ENCODE measurements at places on chromosomes 5 and 9. TPM values are rescaled to one million over a fixed set of nuclear protein-coding genes. Genes with fewer than 3 reads are reported as not detected.
A peak's percentile ranks its signal among the peaks of the same experiment; 100 is the strongest.

WDR55 gene
- total RNA-seq, result 15.1 TPM

GZMA gene
- total RNA-seq, result not detected

MCIDAS gene
- not detected for total RNA-seq

IL3 gene
- total RNA-seq, result not detected

AK8 gene
- total RNA-seq, result 0.43 TPM

GTF3C5 gene
- total RNA-seq, result 119 TPM

DNA sequence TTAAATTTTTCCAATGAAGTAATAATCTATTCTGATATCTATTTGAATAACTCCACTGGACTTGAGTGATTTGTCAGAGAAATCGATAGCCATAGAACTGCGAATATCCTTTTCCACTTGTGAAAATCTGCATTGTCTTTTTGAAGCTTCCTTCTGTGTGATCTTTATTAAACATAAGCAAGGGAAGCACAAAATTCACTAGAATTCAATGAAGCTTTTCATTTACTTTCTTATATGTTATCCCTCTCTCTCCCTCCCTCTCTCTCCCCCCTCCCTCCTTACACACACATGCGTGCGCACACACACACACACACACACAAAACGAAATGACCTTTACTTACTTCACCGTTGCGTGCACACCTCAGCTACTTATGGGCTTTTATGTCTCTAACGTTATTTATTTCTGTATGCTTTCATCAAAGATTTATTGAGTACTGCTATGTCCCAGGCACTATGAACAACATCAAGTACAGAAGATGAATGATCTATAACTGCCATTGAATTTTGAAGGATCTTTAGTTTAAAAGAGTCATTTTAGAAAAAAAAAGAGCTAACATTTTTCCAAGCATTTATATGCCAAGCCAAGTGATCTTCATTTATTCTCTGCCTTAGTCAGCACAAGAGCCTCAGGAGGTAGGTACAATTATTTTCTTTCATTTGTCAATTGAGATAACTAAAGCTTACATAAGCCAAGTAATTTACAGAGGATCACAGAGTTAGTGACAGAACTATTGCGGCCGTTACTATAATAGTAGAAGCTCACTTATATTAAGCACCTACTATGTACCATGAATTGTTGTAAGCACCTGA, 32.8 kb upstream of the CCNG1 start:
- DNase-seq, result no peak

DNA sequence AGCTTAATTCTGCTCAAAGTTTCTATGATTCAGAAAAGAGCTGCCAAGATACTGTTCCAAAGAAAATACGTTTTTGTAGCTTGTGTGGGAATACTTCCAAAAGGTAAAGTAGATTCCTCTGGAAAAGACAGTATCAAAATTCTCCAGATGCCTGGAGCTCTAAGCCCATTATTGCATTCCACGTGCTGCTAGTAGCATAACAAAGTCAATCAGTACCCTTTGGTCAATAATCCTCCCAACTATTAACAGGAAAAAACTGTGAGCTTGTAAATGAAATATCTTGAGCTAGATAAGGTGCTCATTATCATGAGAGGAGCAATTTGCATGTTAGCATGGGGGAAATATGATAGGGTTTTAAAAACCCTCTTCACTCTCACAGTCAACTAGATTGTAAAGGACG, 229.5 kb upstream of the TYRP1 start:
- DNase-seq, result peak; percentile 45

- peak; percentile 71 for DNase-seq
These were observed 457.3 kb upstream of the ARRDC3 start for GRCh38 chr5:91840412-91840811.

- DNase-seq, result no peak
These were observed 18.3 kb downstream of the RFX3 start for GRCh38 chr9:3507395-3508077.

DNA sequence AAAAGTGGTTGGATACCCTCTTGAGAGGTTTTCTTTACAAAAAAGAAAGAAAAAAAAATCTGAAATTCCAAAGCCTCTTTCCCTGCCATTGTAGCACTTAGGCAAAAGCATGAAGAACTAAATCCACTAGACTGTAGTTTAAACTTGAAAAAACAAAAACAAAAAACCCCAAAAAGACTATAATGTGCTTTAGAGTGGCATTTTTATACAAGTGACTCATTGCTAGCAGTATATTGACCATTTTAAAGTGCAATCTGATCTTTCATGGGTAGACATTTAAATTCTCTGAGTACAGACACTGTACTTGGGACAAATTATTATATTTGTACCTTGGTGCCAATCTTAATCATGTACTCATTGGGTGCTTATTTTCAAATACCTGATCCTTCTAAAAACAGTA, 50.8 kb downstream of the NDFIP1 start:
- DNase-seq, result no peak

GRCh38 chr9:123964761-123965160, 34.8 kb upstream of the DENND1A start:
- DNase-seq, result no peak

DNA sequence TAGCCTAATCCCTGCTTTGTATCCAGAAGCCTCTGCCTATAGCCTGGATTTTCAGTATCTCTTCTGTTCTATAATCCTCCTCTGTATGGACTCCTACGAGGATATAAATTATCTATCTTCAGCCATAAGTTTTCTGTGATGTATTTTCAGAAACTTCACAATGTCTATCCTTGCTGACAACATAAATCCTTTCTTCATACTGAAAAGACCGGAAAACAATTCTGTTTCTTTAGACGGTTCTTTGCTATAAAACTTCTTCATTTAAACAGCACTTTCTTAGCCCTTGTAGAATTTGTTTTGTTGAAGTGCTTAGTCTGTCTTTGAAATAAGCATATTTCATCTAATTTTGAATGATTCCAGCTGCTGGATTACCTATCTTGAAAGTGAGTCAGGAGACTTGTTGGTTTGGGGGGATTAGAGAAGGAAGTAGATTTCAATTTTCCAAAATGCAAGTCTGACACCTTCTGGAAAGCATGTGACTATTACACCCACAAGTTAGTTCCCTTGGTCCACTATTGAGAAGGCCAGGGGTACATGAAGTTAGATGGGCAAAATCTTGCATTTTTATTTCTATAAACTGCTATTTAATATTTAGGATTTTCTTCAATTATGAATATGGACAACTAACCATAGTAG, 96.3 kb upstream of the RANBP3L start:
- peak; percentile 67 for DNase-seq

GRCh38 chr5:159149085-159149484, 49.4 kb upstream of the EBF1 start:
- DNase-seq, result no peak

GRCh38 chr9:133108794-133109641, 12.0 kb downstream of the RALGDS start:
- DNase-seq, result no peak
